Left lung (tissue), 14 donors: ENCODE measurements at places on chromosomes 5 and 9. TPM values are rescaled to one million over a fixed set of nuclear protein-coding genes. Genes with fewer than 3 reads are reported as not detected.

Gene MROH2B
- polyA plus RNA-seq, result 0.20 TPM

Gene OBP2A
- not detected for polyA plus RNA-seq

- DNase-seq, result no peak
These were observed 21.3 kb downstream of the PCDHGC5 start for GRCh38 chr5:141510160-141510559.

DNA sequence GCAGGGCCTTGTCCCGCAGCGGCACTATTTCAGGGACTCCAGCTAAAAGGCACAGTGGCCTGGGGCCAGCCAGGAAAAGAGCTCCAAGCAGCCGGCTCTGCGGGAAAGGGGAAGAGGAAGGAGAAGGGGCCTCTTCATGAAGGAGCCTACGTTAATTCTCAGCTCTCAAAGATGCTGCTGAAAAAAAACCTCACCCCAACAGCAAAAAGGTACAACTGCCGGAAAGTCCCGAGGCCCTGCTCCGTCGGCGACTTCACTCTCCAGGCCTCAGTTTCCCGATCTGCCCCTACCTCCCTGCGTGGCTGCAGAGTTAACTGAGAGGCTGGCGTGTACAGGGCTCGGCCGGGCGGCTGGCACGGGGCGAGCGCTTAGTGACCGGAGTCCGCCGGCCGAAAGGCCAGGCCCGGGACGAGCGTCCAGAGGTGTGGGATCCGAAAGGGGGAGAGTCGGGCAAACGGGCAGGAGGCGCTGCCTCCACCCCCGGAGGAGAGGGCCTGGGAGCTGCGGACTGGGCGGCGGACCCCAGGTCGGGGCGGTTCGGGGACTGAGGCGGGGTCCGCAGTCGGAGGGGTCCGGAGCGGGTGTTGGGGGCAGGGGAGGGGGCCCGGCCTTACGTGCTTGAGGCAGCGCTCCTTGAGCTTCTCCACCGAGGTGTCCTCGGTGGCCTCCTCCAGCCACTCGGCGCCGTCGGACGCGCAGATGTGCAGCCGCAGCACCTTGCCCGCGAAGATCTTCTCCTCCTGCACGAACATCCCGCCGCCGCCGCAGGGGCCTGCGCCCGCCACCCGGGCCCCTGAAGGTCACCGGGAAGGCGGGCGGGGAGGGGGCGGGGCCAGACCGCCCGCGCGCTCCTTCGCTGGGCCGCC, 529 bp downstream of the UBAC1 start:
- DNase-seq, result no peak

Gene OCLN
- 38.6 TPM for polyA plus RNA-seq

Gene FSTL4
- polyA plus RNA-seq, result 0.21 TPM

Gene IL9
- not detected for polyA plus RNA-seq

GRCh38 chr9:73118898-73119554, 32.6 kb upstream of the ANXA1 start:
- no peak for DNase-seq

DNA sequence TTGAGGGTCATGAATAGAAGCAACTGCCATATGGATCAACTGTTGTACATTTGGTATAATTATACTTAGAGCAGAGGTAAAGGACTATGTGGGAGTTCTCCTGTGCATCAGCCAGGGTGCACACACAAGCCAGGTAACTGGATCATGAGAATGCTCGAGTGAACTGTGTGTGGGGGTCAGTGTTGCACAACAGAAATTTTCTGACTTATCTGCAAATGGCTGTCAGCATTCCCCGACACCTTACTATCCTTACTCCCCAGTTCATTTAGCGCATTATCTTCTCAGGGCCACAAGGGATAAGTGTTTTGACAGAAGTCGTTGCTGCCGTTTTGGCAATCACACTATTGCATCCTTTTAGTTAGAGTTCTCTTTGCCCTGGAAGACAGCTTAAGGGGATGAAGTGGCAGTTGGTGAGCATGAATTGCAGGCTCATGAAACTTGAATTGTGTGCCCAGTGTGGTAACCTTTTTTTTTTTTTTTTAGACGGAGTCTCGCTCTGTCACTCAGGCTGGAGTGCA, 1.7 kb downstream of the CANX start:
- no peak for DNase-seq

Gene RRAGA
- polyA plus RNA-seq, result 100 TPM

Gene SPINK13
- polyA plus RNA-seq, result 0.76 TPM

Gene AP3B1
- 61.2 TPM for polyA plus RNA-seq

- no peak for DNase-seq
These were observed 32.5 kb downstream of the GRAMD2B start for GRCh38 chr5:126455728-126456127.

DNA sequence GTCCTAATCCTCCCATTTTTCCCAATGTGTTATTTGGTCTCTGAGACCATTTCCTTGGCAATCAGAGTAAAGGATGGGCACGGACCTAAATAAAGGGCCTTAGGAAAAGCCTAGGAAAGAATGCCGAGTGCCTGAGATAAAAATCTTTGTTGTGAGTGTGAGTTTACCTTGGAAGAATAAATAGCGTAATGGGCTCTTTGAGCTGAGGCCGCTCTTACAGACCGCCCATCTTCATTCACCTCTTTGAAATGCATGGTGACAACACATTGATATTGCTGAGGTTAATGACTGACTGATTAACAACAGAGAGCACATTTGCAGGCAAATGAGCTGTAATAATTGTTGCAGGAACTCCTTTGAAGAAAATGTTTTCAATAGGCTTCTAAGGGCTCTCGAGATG, 1967.1 kb upstream of the WWC1 start:
- no peak for DNase-seq

- no peak for DNase-seq
These were observed 240.7 kb downstream of the CSNK1G3 start for GRCh38 chr5:123752552-123753179.

DNA sequence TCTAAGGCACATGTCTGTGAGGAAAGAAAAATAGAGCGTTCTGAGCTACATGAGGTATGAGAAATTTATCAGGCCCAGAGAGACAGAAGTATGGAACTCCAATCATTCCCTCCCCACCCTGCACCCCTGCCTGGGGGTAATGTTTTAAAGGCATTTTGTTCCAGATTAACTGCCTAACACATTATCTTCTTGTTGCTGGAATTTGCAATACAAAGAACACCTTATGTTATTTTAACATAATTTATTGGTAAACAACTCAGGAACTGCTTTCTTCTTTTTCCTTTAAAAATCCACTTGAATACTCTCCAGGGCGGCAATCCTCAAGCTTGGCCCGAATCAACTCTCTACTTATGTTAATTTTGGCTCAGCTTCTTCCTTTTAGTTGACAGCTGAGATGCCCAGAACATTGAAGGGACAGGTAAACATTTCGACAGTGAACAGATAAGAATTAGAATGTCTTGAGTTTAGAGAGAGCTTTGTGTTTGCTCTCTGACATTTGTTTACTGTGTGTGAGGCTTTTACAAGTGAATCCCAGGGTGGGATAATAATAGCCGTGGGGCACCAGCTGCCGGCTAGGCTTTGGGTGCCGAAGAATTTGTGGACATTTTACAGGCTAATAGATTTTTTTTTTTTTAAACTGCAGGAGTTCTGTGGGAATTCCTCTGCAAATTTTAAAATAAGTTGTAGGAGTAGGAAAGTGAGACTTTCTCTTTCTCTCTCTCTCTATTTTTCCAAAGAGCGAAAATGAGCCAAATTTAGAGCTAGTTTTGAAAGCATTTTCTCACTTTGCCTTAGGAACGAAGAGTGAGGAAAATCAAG, 96.4 kb upstream of the TAF11L2 start:
- no peak for DNase-seq

GRCh38 chr5:143383988-143384387, 19.5 kb downstream of the NR3C1 start:
- no peak for DNase-seq

GRCh38 chr5:31280210-31280609, 86.7 kb downstream of the CDH6 start:
- no peak for DNase-seq

DNA sequence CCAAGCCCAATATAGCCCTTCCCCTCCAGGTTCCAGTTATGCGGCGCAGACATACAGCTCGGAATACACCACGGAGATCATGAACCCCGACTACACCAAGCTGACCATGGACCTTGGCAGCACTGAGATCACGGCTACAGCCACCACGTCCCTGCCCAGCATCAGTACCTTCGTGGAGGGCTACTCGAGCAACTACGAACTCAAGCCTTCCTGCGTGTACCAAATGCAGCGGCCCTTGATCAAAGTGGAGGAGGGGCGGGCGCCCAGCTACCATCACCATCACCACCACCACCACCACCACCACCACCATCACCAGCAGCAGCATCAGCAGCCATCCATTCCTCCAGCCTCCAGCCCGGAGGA, 6.3 kb downstream of the NR4A3 start:
- DNase-seq, result no peak

Gene GBGT1
- 4.3 TPM for polyA plus RNA-seq

- DNase-seq, result no peak
These were observed 183.5 kb downstream of the TRIM32 start for GRCh38 chr9:116870566-116870965.

DNA sequence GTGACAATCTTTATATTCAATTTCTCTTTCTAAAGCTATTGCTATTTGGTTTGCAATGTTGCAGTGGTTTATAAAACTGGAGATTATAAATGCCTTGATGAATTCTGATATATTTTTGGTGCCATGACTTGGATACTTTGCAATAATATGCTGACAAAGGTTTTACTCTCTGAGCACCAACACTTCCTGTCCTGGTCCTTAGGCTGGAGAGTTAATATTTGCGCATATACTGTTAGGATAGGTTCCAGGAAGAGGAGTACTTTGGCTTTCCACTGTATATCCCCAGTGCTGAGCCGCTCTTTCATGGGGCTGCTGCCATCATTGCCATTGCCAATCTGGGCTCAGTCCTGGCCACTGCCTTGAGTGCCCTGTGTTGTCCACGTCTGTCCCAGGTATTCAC, 139.6 kb downstream of the ZCCHC7 start:
- no peak for DNase-seq

DNA sequence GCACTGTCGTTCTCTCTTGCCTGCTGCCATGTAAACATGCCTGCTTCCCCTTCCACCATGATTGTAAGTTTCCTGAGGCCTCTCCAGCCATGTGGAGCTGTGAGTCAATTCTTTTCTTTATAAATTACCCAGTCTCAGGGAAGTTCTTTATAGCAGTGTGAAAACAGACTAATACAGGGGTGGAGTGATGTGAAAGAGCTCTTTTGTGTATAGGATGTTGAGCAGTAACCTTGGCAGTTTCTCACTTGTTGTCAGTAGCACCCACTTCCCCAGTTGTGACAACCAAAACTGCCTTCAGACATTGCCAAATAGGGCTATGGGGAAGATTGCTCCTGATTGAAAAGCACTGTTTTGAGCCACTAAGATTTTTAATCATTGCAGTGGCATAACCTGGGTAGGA, 552.2 kb upstream of the ZNF462 start:
- DNase-seq, result no peak

DNA sequence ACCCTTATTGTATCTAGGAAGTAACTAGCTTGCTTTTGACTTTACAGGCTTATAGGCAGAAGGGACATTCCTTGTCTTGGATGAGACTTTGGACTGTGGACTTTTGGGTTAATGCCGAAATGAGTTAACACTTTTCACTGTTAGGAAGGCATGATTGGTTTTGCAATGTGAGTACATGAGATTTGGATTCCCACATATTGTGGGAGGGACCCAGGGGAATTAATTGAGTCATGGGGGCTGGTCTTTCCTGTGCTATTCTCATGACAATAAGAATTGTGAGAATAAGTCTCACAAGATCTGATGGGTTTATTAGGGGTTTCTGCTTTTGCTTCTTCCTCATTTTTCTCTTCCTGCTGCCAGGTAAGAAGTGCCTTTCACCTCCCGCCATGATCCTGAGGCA, 417.5 kb downstream of the HINT1 start:
- DNase-seq, result no peak

Gene SYK
- 19.2 TPM for polyA plus RNA-seq

GRCh38 chr9:122116040-122116439, 22.9 kb upstream of the TTLL11 start:
- DNase-seq, result no peak

GRCh38 chr5:97135868-97136267, 6.5 kb downstream of the LIX1 start:
- DNase-seq, result no peak

DNA sequence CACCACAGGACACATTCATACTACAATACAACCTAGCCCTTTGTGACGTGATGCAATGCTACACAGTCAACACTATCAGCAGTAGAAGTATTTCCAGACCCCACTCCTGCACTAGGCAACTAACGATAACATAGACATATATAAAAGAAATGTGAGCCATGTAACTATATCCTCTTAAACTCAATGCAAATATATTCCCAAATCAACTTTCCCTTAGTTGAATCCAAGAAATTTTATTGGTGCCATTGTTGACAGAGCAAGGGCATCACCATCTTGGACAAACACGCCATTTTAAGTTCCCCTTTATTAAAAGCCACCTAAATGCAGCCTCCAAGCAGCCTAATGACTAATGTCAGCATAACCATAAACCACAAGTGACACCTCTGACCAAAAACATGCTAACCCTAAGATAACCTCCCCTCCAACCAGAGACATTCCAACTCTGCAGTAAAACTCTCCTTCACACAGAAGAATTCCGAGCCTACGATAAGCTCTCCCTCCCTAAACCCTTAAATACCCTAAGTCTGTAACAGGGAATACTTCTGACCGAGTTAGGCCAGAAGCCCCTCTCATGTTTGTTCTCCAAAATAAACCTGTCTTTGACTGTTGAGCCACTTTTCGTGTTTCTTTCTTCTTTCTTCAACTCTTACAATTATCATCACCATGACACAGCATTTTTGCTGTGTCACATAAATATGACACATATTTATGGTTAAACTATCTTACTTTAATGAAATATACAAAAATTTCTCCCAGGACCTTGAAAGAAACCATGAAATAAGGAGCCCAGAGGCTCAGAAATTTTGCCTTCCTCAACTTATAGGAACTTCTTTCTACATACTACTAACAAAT, 1497.8 kb downstream of the EFNA5 start:
- DNase-seq, result no peak

DNA sequence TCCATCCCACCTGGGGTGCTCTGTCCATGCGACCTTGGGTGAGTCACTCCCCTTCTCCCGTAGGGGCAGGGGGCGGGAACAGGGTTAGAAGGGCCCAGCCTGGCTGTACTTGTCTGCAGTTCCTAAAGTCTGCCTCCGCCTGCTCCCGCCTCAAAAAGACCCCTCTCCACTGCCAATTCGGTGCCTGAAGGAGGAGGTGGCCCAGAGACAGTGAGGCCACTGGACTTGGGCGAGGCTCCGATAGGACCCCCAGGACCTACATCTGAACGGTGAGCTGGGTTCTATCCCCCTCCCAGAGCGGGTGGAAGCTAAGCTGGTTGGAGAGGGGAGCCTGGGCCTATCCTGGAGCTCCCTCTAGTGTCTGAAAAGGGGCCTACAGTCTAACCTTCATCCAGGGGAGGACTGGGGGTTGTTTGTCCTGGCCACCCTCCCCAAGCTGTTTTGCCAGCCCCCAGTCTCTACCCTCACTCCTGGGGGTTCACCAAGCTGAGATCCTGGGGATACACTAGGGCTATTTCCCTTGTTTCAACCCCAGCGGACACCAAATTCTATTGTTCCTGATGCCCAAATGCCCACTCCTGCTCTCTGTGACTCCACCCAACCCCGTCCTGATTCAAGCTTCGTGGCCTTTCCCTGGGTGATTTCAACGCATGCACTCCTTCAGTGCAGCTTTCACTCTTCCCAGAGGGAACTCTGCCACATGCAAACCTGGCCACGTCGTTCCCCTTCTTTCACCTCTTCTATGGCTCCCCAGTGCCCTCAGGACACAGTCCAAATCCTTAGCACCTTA, 6.1 kb upstream of the CRB2 start:
- DNase-seq, result no peak
